CD4-positive, alpha-beta memory T cell (primary cell): ENCODE measurements at places on chromosomes 7 and 10. TPM values are rescaled to one million over a fixed set of nuclear protein-coding genes. Genes with fewer than 3 reads are reported as not detected.

OR6B1 gene
- not detected for polyA plus RNA-seq

ANK3 gene
- 7.2 TPM for polyA plus RNA-seq

CALN1 gene
- polyA plus RNA-seq, result not detected

MINDY3 gene
- 2.1 TPM for polyA plus RNA-seq

SP8 gene
- not detected for polyA plus RNA-seq

NOS3 gene
- polyA plus RNA-seq, result 14.9 TPM

ATOH7 gene
- not detected for polyA plus RNA-seq

SPAG6 gene
- polyA plus RNA-seq, result not detected

TEX47 gene
- not detected for polyA plus RNA-seq

MRPS16 gene
- polyA plus RNA-seq, result 104 TPM

C7orf33 gene
- not detected for polyA plus RNA-seq

HPSE2 gene
- polyA plus RNA-seq, result not detected

KCNH2 gene
- 2.4 TPM for polyA plus RNA-seq

FAM180A gene
- not detected for polyA plus RNA-seq

TCF7L2 gene
- 0.16 TPM for polyA plus RNA-seq

LHFPL3 gene
- not detected for polyA plus RNA-seq

- no peak for DNase-seq
Measured at GRCh38 chr10:44060719-44061118, 324.2 kb downstream of the CXCL12 start.

GRCh38 chr7:85392789-85393188, 205.9 kb upstream of the SEMA3D start:
- no peak for DNase-seq

DNA sequence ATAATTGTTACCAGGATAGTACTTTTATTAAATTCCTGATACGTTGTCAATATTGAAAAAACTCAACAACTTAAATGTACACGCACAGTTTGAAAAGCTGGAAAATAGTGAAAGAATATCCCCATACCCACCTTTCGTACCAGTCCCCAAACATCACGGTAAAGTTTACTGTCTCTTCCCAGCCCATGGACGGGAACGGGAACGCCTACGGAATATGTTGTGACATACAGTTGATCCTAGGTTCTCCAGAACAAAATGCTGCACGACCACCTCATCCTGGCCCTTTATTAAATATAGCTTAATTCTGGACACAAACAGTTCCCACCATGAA, 527 bp upstream of the BCAP29 start:
- no peak for DNase-seq

- no peak for DNase-seq
Measured at GRCh38 chr7:98175260-98175940, 35.8 kb upstream of the BHLHA15 start.

- DNase-seq, result peak; percentile 54
Measured at GRCh38 chr7:130951303-130951975, 217.4 kb upstream of the KLF14 start.

DNA sequence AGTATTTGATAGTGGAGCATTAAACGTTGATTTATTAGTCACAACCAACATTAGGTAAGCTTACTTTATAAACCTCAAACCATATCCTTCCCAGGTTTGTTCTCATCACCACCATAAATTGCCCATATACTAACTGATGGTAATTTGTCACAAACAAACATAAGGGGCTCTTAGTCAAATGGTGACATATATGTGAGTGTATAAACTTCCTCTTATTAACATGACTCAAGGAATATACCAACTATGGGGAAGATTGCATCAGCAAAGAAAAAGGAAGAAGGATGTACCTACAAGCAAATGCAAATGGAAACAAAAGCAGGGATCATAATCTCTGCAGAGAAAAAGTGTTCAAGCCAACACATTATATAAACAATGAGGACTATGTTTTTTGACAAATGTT, 418.2 kb upstream of the AKR1E2 start:
- DNase-seq, result no peak

DNA sequence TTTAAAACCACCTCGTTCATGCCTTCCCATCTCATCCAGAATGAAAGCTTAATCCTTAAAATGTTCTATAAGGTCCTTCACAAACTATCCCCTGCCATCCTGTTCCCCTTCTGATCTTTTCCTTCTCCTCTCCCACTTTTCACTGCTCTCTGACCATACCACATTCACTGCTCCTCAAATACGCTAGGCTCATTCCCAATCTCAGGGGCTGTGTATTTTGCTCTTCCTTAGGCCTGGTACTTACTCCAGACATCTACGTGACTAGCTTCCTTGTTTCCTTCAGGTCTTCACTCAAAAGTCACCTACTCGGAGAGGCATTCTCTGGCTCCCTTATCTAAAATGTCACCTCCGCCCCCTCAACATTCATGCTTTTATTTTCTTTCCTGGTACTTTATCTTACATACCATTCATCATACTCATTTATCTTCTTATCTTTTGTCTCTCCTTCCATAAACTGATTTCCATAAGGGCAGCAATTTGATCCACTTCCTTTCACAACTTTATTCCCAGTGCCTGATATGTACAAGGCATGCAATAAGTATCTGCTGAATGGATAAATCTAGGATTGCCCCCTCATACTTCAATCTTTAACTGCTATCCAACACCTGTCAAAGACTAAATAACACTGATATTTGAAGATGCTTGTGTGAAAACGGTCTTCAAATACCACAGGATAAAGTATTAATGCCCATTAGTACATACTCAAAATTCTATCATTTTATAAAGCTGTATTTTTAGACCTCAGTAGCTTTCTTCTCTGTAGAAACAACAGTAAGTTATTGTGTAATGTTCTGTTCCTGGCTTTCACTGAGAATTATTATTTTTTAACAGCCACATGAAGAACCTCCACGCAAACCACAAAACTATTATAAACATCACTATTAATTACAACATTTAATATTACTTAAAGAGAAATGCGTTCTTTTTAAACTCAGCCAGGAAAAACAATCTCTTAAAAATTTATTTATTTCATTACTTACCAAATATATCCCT, 27.0 kb downstream of the JMJD1C start:
- no peak for DNase-seq

- DNase-seq, result no peak
Measured at GRCh38 chr10:116418389-116418788, 9.3 kb upstream of the PNLIPRP3 start.

- no peak for DNase-seq
Measured at GRCh38 chr7:133690740-133691139, 436.4 kb upstream of the LRGUK start.

DNA sequence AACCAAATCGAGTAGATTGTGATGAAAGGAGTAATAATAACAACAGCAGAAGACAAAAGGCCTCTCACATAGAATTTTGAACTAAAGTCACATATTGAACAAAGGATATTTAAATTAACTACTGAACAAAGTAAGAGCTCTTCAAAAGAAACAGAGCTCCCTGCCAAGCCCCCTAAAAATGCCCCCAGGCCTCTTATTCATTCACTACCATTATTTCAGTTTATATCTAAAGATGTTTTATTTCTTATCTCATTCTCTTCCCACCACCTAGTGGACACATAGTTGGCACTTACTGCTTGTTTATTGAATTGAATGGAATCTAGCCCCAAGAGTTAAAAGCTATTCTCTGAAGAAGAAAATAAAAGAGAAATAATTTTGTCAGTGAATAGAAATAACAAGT, 37.4 kb downstream of the VCL start:
- DNase-seq, result no peak

GRCh38 chr10:43125881-43126731, 12.1 kb upstream of the CSGALNACT2 start:
- DNase-seq, result no peak

DNA sequence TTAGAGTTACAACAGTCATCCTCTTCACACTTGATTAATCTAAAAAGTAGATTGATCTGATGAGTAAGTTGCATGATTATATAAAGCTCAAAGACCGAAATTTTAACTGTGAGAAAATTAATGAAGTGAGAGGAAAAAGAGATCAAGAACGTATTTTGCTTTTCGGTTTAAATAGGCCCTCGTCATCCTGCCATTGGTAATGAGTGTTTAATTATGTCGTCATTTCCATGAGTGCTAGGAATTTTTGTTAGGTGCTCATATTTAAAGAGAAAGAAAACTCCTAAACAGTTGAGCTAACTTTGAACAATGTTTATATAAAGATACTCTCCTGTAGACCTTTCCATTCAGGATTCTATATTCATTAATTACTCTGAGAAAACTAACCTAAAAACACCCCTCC, 159.4 kb downstream of the TPK1 start:
- DNase-seq, result no peak

DNA sequence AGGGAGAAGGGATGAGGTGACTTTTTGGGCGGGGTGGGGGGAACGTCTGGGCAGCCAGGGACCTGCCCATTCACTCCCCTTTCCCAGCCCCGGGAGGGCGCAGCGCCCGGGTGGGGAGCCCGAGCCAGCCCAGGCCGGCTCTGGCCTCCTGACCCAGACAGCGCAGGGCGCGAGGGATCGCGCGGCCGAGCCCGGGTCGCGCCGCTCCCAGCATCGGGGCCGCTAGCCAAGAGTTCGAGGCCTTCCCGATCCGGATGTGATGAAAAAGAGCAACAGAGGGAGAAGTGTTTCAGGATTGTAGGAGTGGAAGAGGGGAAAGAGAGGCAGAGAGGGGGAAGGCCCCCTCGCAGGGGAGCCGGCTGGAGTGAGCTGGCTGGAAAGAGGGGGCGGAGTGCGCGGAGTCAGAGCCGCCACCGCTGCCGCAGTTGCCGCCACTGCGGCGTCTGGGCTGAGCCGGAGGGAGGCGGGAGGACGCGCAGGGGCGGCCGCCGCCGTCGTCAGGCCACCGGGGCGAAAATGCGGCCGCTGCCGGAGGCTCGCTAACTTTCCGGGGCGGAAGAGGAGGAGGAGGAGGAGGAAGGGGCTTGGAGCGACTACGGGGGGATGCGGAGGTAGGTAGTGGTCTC, at the start of gene MDFIC:
Gene MDFIC (plus strand): TSS at position 69 of the 626 bp plus-strand sequence. CDS start 940 bp downstream, outside the sequence.
- DNase-seq, result peak; percentile 75

- no peak for DNase-seq
Measured at GRCh38 chr7:71457846-71458590, 326.1 kb downstream of the GALNT17 start.

DNA sequence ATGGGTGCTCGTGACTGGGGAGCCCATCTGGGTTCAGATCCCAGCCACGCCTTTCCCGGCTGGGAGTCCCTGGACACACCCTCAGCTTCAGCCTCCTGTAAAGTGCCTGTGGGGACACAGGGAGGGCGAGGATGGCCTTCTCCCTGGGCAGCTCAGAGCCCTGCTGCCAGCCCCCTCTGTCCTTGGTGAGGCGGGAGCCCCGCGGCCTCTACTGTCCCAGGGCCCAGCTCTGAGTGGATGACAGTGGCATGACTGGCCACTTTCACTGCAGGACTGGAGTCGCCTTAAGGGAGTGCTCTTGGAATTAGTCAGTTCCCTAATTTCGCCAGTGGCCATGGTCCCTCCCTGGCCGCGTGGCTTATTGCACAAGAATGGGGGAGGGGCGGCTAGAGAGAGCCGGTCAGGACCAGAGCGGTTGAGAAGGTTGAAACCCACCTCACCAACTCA, 4.6 kb downstream of the BRI3 start:
- no peak for DNase-seq

GRCh38 chr10:117596706-117597105, 54.2 kb downstream of the EMX2 start:
- DNase-seq, result no peak

DNA sequence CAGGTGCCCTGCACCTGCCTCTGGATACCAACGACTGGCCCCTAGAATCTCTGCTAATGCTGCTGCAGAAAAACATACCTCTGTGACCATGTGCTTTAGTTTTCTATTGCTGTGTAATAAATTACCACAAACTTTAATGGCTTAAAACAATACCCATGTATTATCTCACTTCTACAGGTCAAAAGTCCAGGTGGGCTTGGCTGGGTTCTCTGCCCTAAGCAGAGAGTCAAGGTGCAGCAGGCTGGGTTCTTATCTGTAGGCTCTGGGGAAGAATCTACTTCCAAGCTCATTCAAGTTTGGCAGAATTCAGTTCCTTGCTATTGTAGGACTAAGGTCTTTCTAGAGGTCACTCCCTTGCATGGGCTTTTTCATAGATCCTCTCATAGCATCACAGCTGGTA, 52.3 kb downstream of the CCDC71L start:
- DNase-seq, result no peak

DNA sequence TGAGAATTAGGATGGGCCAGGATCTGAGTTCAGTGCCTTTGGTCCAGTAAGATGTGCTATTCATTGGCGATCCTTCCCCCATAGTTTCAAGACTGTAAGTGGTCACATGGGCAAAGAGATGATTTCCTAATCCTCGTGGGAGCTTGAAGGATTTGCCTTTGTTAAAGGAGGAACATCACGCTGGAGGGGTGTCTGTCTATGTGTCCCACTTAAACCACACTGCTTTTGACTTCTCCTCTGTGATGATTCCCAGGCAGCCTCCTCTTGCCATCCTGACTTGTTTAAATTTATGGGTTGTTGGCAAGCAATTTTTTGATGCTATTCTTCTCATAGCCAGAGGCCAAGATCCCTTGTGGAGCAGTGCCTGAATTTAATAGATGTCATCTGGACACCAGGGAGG, 154.0 kb downstream of the TCF7L2 start:
- no peak for DNase-seq

- no peak for DNase-seq
Measured at GRCh38 chr10:38600696-38601095, 506.6 kb downstream of the ZNF37A start.

GRCh38 chr10:24238519-24239247, 29.7 kb downstream of the KIAA1217 start:
- no peak for DNase-seq

GRCh38 chr7:89813081-89813480, 341.2 kb upstream of the STEAP1 start:
- no peak for DNase-seq

- DNase-seq, result no peak
Measured at GRCh38 chr7:156823435-156823834, 69.5 kb downstream of the LMBR1 start.

GRCh38 chr7:159201722-159202330, 57.2 kb upstream of the VIPR2 start:
- no peak for DNase-seq

GRCh38 chr7:116683786-116684185, 11.8 kb downstream of the MET start:
- DNase-seq, result no peak

- DNase-seq, result no peak
Measured at GRCh38 chr7:151843181-151843580, 33.7 kb downstream of the PRKAG2 start.

GRCh38 chr10:131790021-131790420, 110.8 kb upstream of the PPP2R2D start:
- no peak for DNase-seq

DNA sequence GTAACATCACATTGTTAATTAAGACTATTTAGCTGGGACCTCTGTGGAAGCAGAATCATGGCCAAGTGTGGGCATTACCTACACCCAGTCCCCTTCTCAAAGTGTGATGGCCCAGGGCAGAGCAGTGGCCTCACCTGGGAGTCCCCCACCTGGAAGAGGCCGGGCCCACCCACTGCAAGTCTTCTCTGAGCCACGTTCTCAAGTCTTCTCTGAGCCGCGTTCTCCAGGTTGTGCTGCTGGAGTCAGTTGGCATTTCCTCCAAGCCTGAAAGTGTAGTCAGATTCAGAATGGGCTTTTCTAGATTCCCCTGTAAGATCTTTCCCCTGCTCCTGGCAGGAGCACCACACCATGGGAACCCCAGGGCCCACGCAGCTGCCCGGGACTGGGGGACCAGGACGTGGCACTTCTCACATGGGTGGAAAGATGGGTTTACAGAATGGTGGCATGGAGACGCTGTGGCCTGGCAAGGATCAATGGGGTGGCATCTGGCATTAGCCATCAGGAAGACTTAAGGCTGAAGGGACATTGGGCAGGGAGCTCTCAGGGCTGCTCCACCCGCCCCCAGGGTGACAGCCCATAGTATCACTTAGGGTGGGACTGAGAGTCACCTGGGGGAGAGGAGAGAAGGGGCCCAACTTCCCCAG, 68.0 kb downstream of the MKI67 start:
- no peak for DNase-seq
